ENCODE measurements at places on chromosomes 11 and 22.

DNA sequence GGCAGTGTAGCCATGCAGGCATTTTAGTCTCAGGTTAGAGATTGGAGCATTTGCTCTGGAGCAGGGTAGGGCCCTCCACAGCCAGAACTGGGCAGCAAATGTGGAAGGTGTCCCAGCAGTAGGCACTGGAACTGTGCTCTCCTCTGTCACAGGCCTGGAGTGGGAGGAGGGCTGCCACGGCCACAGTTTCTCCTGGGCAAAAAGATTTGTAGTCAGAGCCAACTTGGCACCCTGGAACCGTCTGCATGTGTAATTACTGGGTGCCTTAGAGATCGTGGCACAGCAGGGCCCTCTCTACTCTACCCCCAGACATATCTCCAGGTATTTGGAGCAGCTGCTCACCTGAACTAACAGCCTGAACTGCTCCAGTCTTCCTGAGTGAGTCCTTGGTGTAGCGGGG, 93.7 kb downstream of the ZC3H12C start:
- DNase-seq = no peak

GRCh38 chr11:127995921-127996320, 591.4 kb downstream of the ETS1 start:
- no peak for DNase-seq

DNA sequence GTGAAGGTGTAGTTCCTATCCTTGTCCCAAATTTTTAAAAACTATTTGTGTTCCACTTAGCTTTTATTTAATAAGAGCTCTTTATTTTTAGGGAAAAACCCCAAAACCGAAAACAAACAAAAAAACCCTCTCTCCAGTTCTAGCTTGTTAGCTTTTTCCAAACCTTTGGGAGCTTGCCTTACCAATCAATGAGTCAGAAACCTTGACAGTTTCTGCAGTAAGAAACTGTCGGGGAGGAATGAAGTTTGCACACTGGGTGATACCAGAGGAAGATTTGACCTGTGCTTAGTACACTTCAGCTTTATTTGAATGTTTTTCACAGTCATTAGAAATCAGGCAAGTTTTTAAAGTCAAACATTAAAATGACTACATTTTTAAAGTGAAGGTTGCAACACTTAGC, 105.0 kb downstream of the FAT3 start:
- DNase-seq = no peak

- no peak for DNase-seq
Observed at GRCh38 chr22:38540701-38541100, 29.3 kb downstream of the DMC1 start.

DNA sequence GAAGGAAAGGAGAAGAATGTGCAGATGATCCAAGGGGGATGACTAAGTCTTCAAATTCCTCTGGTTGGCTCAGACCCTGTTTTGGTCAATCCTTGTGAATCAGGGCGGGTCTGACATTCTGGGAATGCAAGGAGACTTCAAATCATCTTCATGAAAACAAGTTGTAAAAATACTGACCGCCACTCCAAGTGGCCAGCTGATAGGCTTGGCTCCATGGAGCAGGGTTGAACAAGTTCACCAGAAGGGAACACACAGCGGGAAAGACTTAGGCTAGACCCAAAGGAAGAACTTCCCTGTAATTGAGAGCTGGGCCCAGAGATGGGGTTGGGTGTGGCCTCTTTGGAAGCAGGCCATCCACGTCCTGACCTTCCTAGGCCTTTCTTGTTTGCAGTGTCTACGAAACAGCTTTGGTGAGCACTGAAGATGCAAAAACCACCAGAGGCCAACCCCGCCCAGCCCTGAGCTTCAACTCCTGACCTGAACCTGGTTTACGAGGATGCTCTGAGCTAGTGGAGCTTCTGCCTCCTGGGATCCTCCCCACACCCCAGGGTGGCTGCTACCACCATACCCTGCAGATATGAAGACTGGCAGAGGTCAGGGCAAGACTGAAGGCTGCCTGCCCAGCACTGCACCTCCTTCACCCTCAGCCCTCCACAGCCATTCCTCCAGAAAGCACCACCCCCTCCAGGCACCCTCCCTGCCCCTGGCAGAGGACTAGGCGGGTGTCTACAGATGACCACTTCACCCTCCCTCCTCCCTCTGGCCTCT, 26.1 kb downstream of the GDPD5 start:
- DNase-seq = no peak

GRCh38 chr22:26395926-26396325, 33.1 kb upstream of the ASPHD2 start:
- no peak for DNase-seq
